ENCODE measurements at places on chromosomes 11 and 22.

GRCh38 chr11:22304337-22304961, 33.7 kb upstream of the SLC17A6 start:
- no peak for DNase-seq

GRCh38 chr11:13947379-13947778, 15.1 kb upstream of the SPON1 start:
- DNase-seq = no peak

DNA sequence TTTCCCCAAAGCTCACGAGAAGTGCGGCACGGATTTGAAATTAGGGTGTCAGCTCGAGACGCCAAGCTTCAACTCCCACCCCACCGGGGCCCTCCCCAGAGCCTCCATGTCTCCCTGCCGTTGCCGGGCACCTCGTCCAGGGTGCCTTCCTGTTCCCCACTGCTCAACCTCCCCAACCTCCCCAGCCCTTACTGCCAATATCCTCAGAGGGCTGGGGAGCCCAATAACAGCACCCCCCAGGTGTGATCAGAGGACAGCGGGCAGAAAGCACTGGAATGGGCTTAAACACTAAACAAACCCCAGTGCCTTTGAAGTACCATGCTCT, 1336.4 kb downstream of the TBC1D22A start:
- DNase-seq = no peak

GRCh38 chr11:95363164-95363563, 132.2 kb upstream of the SESN3 start:
- DNase-seq = no peak

DNA sequence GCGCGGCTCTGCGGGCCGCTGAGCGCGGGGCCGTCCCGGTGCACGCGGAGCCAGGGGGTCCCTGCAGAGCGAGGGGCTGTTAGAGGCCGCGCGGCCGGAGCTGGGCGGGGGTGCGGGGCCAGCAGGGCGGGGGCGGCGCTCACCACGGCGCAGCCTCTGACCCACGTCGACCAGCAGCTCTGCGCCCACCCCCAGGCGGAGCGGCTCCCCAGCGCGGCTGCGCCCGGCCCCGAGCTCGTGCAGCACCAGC, 385 bp upstream of the SCO2 start:
- DNase-seq = no peak

DNA sequence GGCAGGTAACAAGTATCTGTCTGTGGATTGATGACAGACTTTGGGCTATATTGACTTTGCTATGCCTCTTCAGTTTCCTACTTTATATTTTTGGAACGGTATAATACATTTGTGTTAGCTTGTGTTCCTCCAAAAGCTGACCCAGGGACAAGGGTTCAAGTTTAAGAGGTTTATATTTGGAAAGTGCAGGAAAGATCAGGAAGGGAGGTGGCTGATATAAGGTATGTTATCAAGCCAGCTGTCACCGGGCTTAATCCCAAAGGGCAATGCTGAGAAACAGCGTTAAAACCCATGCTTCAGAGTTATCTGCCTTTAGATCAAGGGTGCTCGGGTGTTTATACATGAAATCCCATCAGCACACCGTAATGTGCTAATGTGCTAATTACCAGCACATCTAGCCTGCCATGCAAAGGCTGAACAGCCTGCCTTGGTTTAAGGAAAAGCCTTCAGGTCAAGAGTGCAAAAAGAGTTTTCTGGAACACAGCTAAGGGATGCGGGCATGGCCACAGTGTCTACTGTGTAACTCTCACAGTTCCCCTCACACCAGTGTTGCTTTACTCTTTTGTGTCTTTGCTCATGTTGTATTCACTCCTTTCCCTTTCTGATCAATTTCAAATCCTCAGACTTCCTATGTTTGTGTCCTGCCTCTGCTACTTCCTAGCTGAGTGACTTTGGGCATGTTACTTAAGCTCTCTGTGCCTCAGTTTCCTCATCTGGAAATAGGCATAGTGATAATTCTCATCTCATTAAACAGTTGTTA, 77.5 kb downstream of the BDNF start:
- no peak for DNase-seq

- DNase-seq = no peak
Observed at GRCh38 chr22:41382098-41382578, 396 bp downstream of the TEF start.

DNA sequence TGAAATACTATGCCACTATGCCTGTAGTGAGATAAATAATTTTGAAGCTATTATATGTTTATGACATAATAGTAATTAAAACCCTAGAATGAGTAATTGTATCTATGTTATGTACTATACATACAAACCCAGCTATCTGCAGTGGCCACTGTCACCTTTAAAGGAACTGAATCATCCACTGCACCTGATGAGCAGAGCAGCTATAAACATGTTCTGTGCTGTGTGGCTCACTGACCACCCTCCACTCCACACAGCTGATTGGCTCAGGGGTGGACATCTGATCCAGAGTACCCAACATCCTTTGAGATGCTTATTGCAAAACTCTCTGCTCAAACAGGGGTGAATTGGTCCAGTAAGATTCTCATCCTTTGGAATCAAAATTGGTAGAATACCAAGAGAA, 19.2 kb upstream of the RRAS2 start:
- DNase-seq = no peak

DNA sequence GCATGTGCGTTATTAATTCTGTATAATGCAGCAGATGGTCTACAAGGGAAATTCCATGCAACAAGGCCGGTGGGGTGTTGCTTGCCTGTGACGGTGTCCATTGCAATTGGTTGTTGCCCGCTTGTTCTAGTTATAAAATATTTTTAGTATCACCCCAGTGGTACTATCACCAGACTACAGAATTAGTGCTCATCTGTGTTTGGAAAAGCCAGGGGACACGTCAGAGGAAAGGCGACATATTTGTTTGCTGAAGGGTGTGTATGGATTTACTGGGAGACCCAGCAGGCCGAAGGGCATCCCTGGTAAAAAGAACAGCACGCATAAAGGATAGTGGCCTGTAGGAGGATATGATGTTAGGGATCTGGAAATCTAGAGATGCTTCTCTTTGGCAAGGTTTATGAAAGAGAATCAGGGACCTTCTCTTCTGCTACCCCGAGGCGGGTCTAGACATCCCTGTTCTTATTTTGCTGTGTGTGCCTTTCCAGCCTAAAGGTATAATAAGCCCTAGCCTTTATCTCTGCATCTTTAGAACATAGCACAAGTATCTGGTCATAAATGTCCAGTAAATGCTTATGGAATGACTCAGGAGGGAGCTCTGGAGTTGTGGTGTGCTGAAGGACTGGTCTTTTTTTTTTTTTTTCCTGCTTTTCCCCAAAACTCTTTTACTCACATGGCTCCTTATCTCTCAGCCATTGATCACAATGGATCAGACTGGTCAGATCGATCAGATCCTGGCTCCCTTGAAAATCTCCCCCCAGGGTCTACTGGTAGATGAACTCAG, 90.9 kb downstream of the LDLRAD3 start:
- DNase-seq = peak; percentile 70

GRCh38 chr22:32720924-32721323, 80.6 kb upstream of the TIMP3 start:
- DNase-seq = no peak

DNA sequence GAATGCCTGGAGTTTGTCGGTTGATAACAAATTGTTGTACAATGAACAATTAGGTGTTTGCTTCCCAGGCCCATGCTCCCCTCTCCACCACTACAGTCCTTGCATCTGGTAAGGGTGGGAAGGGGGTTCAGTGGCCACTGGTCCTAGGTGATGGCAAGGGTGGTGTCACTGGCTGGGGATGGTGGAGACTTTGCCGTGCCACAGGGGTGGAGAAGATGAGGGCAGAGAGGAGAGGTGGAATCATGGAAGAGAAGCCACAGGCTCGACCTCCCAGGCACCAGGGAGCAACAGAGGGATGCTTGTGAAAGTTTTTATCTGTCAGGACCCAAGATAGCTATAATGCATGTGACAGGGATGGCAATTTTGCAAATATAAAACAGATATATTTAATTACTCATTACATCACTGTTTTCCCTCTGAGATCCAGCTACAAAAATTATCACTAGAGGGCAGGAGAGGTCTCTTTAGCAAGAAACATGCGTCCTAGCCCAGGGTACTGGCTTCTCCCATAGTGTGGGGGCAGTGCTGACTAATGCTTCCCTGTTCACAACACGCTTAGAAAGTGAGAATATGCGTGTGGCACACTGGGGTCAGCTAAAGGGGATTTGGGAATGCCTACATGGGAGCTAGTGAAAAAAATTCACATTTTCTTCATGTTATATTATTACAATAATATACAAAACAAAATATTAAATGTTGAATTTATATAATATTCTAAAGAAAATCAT, 49.0 kb upstream of the AMPD3 start:
- DNase-seq = peak; percentile 77

GRCh38 chr11:9569588-9570164, 3.8 kb upstream of the WEE1 start:
- DNase-seq = no peak

GRCh38 chr11:128174465-128175291, 412.7 kb downstream of the ETS1 start:
- DNase-seq = peak; percentile 11

GRCh38 chr22:24305260-24305692, 34.6 kb downstream of the SPECC1L start:
- no peak for DNase-seq

- no peak for DNase-seq
Observed at GRCh38 chr22:18983120-18983651, 47.1 kb upstream of the PRODH start.

GRCh38 chr11:114566276-114566675, 6.6 kb upstream of the NXPE1 start:
- DNase-seq = no peak

- DNase-seq = no peak
Observed at GRCh38 chr22:46483353-46483752, 54.1 kb downstream of the CELSR1 start.

- no peak for DNase-seq
Observed at GRCh38 chr11:123144707-123145106, 50.3 kb downstream of the CLMP start.

GRCh38 chr22:20159076-20159475, 8.2 kb upstream of the CCDC188 start:
- DNase-seq = no peak

DNA sequence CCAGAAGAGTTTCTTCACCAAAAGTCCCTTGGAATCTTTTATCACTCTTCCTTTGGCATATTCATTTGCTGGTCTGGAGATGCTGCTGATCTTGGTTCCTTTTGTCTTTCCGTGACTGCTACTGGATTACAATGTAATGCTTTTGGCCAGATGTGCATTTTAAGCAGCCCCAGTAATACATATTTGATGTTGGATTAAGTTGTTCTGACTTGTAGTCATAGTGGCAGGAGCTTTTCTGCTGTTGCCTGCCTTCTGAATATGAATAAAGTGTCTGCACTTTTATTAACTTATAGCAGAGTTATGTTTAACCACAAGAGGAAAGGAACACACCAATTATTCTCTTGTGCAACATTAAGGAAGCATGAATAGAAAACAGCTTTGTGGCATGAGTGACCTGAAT, 360.0 kb upstream of the DDI1 start:
- DNase-seq = no peak

- peak; percentile 77 for DNase-seq
Observed at GRCh38 chr11:79440571-79441460, at the start of gene TENM4. Gene TENM4, minus strand, starts transcription at chr11:79441030. Its CDS starts 371,086 bp downstream, at chr11:79069944.

DNA sequence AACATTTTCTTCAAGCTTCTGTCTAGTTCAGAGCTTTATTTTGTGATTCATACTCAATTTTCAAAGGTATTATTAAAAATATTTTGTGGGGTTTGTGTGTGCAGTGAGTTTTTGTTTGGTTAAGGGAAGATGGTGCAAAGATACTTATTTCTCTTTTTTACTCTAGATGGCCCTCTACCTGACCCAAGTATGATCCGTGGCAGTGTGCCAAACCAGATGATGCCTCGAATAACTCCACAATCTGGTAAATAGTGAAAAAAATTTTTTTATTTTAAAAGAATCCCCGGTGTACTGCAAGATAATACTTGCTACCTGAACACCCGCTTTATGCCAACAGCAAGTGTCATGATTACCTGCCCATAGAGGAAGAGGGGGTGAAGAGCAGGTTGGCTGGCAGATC, 54.2 kb downstream of the EP300 start:
- DNase-seq = no peak

- DNase-seq = peak; percentile 7
Observed at GRCh38 chr11:9047964-9048523, 43.4 kb downstream of the SCUBE2 start.

DNA sequence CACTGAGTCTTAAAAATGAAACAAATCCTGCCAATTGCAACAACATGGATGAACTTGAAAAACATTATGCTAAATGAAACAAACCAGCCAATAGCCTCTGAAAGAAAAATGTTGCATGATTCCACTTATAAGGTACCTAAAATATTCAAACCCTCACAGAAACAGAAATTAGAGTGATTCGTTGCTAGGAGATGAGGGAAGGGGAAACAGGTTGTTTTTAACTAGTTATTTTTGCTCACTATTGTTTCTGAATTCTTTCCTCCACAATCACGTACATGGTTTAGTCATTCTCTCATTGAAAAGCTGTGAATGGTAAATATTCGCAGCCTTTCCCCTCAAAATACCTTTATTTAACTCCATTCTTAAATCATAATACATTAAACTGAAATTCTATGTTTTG, 14.0 kb upstream of the TYR start:
- no peak for DNase-seq

GRCh38 chr11:44270403-44271273, 39.3 kb downstream of the ALX4 start:
- DNase-seq = no peak

DNA sequence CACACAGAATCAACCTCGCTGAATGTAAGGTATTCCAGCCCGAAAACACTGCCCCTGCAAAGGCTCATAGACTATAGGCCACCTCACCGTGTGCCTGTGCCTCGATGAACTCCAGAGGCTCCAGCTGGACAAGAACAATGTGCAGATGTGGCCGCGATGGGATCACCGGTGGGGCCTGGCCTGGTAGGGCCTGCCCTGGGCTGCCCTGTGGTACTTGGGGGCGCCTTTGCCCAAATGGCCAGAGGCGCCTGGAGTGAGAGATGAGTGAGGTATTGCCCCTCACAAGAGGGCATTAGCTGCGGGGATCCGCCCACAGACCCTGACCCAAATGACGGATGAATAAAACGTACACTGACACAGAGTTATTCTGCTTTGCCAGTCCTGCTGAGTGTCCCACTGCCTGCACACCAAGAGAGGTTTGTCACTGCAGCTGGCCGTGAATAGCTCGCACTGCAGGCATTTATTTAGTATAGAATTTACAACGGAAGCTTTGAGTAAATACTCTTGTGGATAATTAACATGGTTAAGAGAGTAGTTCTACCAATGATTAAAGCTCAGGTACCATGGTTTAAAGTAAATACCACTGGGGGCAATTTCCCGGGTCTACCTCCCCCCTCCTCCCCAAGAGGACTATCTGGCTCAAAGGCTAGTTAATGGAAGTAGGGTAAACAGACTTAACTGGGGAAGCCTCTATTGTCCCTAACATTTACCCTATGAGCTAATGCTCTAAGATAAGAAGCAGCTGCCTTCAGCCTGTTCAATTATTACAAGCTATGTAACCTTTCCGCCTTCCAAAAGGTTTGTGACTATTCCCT, 101.1 kb upstream of the IGLL5 start:
- DNase-seq = no peak

- no peak for DNase-seq
Observed at GRCh38 chr11:78078218-78079167, 1.2 kb downstream of the NDUFC2 start.

- no peak for DNase-seq
Observed at GRCh38 chr11:66745356-66746235, 16.6 kb upstream of the SPTBN2 start.

GRCh38 chr11:17609291-17610084, 62.4 kb downstream of the OTOG start:
- no peak for DNase-seq
